ENCODE measurements at places on chromosomes 11 and 22.

DNA sequence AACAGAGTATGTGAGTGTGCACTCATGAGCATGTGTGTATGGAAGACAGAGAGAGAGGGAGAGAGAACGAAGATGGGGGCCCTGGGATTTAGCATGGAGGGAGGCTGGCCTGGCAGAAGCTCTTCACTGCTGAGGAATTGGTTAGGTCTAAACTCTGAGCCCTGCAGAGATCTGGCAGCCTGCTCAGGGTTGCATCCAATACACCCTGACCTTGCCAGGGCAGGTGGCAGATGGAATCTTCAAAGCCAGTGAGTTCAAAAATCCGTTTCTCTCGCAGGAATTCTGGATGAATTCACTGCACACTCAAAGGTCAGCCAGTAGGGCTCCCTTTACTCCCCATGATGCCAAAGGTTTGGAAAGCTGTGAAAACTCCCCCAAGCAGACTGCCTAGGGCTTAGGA lies 61.4 kb upstream of the OLFML1 start:
- no peak for DNase-seq

DNA sequence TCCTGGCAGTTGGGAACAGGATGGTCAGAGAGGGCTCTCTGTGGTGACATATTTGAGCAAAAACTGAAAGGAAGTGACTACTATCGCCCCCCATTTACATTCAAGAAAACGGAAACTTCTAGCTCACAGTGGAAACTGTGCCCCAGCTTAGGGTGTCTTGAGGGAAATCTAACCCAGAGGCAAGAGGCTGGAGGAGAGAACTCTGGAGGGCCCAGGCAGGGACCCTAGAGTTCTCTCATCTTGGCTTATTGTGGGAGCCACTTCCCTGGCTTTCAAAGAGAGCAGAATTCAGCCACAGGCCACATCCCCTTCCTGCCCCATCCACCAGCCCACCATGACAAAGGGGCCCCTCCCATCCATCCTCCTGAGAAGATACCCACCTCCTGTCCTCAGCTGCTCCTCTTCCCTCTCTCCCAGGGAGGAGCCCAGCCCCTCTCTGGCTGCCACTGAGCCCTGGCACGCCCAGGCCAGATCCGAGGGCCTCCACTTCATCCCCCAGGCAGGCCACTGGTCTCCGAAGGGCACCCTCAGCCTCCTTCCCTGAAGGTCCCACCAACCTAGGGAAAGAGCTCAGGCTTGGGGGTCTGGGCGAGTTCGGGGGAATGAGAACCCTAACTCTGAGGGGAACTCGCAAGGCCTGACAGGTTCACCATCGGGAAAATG lies 1.6 kb upstream of the TMPRSS13 start:
- DNase-seq = no peak

- no peak for DNase-seq
Observed at GRCh38 chr11:47511917-47512316, 41.0 kb downstream of the CELF1 start.

DNA sequence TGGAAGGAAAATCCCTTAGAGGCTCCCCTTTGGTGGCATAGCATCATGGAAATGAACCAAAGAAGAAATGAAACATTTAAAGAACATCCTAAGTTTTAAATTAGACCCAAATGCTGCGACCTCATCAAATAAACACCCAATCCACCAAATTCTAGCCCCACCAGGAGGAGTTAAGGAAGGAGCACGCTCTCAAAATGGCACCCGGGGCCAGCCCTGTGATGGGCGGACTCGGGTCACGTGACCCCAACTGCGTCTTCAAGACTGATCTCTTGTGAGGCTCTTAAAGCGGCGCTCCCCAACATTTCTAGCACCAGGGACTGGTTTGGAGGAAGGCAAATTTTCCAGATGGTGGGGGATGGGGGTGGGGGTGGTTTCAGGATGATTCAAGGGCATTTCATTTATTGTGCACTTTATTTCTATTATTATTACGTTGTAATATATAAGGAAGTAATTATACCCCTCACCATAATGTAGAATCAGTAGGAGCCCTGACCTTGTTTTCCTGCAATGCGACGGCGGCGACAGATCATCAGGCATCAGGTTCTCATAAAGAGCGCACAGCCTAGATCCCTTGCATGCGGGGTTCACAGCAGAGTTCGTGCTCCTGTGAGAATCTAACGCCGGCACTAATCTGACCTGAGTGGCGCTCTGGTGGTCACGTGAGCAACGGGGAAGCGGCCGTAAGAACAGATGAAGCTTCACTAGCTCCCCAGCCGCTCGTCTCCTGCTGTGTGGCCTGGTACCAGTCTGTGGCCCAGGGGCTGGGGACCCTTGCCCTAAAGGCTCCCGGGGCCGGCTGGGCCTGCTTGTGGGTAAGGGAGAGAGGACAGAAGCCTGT lies 90.6 kb upstream of the SLC22A12 start:
- no peak for DNase-seq

GRCh38 chr11:17021511-17021910 lies 7.3 kb upstream of the PLEKHA7 start:
- no peak for DNase-seq

DNA sequence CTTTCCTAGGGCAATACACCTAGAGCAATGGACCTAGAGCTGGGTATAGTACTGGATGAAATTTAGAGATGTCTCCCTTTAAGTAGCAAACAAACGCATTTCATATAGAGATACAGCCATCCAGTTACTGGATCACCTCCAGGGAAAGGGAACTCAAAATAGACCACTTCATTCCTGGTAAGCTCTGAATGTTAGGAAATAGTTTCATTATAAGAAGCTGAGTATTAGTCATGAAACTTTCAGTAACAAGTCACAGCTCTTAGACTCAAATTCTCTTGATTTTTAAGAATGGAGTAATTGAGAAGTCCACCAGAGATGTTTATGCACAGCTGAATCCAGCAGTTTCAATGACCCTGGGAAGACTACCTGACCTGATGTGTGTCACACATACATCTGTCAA lies 221.9 kb downstream of the FAM76B start:
- no peak for DNase-seq

DNA sequence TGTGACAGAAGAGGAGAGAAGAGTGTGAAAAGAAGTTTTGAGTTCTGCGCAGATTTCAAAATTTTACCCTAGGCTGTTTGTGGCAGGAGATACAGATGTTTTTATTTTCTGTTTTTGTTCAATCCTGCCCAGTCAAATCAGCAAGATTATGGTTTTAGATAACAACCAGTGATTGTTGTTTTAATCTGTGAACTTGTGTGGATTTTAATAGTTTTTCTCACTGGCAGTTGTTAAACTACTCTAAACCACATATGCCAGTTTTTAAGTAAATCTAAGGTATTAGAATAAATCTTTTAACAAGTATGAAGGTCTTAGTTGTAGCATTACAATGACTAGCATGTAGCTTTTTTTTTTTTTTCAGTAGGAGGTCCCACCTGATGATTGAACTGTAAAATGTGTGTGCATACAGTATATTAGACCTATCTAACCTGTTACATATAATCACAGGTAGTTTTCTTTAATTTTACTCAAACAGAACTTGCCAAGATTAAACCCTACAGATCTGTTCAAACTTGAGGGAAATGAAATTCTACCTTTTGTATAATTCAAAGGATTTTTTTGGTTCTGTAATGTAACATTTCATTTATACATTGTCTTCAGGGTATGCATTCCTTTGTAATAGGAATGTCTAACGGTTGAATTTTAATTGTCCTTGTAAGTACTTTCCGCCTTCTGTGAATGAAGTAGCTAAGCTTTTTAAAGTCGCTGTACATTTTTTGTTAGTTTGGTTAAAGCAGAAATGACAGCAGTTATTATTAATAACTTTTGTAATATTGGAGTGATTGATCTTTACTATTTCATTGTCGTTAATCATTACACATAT lies 13.3 kb downstream of the ATXN10 start:
- no peak for DNase-seq

DNA sequence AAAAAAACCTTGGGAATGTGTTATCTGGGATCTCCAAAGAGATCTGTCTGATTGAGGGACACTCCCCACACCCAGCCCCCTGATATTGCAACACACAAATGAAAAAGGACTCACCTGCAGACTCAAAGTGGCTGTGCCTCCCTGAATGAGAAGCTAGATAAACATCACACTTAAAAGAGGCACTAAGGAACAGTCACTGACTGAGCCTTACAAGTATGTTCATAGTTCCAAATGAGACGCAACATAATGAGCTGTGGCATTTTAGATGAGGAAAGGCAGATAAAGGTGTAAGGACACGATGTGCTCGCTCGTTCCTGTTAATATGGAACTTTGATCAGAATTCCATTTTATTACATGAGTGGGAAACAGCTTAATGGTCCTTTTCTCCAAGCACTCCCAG lies 21.0 kb upstream of the CFAP300 start:
- no peak for DNase-seq

DNA sequence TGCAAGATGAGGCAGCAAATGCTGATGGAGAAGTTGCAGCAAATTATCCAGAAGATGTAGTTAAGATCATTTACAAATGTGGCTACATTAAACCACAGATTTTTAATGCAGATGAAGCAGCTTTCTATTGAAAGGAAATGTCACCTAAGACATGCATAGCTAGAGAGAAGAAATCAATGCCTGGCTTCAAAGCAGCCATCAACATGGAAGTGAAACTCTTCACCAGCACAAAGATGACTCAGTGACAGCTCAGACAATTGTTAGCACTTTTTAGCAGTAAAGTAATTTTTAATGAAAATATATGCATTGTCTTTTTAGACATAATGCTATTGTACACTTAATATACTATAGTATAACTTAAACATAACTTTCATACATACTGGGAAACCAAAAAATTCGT lies 71.4 kb downstream of the FANCF start:
- no peak for DNase-seq

- no peak for DNase-seq
Observed at GRCh38 chr22:23384431-23384830, 195.7 kb downstream of the IGLL1 start.

- DNase-seq = no peak
Observed at GRCh38 chr11:101759771-101760450, 154.9 kb upstream of the CEP126 start.

DNA sequence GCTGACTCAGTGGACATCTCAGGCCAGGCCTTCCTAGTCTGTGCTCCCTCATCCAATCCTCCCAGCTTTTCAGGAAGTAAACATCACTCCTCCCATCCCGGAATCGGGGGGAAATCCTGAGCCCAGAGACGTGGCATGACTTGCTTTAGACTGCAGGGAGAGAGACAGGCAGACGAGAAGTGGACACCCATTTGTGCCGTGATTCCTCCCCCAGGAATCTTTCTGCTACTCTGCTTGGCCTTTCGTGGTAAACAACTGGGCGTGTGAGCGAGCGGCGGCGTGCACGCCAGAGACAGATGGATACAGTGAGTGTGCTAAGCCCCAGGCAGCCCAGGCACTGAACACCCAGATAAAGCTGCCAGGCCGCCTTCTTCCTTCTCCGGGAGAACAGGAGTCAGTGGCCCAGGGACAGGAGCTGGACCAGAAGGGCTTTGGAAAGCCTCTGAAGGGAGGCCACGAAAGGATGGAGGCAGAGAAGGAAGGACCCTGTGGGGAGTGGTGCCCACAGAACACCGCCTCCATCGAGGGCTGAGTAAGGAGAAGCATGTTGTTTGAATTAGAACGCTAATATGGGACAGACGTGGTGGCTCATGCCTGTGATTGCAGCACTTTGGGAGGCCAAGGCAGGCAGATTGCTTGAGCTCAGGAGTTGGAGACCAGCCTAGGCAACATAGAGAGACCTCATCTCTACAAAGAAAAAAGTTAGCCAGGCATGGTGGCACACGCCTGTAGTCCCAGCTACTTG lies 53.0 kb upstream of the PRR5 start:
- no peak for DNase-seq

GRCh38 chr11:72069787-72070251 lies 10.5 kb downstream of the NUMA1 start:
- no peak for DNase-seq

- DNase-seq = no peak
Observed at GRCh38 chr11:61602775-61603569, 22.1 kb upstream of the SYT7 start.

DNA sequence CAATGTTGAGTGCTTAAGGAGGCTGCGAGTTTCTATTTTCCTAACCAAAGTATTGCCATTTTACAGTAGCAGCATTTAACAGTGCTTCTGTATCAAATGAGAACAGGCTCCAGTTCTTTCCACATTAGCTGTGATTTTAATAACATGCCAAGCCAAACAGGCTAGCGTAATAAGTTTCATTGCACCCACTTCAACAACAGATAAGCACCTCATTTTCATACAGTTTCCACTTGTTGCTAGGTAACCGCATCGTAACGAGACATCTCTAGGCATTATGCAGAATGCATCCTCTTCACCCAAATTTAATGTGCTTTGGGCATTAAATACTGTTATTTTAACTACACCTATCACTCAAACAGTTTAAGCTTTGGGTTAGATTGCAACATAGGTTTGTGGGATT lies 79.0 kb downstream of the CADM1 start:
- no peak for DNase-seq

GRCh38 chr11:788953-789940 lies 643 bp downstream of the CEND1 start:
- no peak for DNase-seq

GRCh38 chr11:12016246-12016645 lies 7.8 kb upstream of the DKK3 start:
- no peak for DNase-seq

GRCh38 chr11:44329472-44330230 lies 19.7 kb upstream of the ALX4 start:
- no peak for DNase-seq

DNA sequence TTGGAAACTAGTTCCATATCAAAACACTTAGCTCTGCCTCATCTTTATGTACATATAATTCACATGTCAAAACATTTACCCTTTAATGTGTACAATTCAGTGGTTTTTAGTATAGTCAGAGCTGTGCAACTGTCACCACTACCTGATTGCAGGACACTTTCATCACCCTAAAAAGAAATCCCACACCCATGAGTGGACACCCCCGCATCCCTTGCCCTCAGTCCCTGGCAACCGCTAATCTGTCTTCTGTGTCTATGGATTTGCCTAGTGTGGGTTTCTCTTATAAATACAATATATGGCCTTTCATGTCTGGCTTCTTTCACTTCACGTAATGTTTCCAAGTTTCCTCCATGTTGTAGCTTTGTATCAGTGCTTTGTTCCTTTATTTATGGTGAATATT lies 8.6 kb upstream of the EMID1 start:
- no peak for DNase-seq

DNA sequence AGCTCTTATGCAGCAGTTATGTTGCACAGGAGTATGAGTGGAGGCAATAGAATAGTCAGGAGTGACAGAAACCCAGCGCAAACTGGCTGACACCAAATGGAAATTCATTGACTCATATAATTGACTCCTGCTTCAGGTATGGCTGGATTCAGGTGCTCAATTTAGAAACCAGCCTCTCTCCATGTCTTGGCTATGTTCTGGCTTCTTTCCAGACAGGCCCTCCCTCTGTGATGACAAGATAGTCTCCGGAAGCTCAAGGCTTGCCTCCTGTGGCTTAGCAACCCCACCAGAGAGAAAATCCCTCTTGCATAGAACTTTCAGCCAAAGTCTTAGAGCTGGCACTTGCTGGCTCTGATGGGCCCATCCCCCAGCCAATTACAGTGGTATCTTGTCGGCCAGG lies 28.1 kb upstream of the MN1 start:
- DNase-seq = no peak

DNA sequence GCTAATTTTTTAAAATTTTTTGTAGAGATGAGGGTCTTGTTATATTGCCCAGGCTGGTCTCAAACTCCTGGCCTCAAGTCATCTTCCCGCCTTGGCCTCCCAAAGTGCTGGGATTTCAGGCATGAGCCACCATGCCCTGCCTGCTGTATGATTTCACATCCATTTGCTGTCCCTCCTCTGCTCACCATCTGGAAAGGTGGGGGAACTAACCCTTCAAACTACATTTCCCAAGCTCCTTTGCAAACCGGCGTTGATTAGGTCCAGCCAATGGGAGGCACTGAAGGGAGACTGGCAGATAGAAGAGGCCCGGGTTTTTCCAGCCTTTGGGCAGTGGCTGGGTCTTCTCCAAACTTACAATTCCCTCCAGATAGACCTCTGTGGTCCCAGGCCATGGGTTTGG lies 19.3 kb downstream of the RFPL1 start:
- DNase-seq = no peak
